ENCODE measurements at places on chromosomes 13 and 19.
A peak's percentile ranks its signal among the peaks of the same experiment; 100 is the strongest.

DNA sequence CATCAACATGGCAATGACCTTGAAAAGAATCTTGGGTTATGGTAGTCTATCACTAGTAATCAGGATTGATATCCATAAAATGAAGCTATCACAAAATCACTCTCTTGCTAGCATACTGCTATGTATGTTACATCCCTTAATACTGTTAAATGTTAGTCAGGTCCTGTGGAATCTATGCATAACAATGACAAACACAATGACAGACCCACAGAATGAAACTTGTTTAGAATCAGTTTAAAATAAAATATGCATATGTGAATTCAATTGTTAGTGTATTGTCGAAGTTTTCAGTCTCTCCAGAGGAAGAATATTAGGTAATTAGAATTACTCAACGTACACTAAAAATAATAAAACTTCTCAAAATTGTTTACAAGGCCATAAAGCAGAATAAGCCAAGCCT lies 137.6 kb downstream of the DACH1 start:
- no peak for DNase-seq

GRCh38 chr19:13794398-13794756 lies 866 bp upstream of the ZSWIM4 start:
- DNase-seq = no peak

- DNase-seq = no peak
Measured at GRCh38 chr13:96200810-96201209, 110.9 kb downstream of the HS6ST3 start.

DNA sequence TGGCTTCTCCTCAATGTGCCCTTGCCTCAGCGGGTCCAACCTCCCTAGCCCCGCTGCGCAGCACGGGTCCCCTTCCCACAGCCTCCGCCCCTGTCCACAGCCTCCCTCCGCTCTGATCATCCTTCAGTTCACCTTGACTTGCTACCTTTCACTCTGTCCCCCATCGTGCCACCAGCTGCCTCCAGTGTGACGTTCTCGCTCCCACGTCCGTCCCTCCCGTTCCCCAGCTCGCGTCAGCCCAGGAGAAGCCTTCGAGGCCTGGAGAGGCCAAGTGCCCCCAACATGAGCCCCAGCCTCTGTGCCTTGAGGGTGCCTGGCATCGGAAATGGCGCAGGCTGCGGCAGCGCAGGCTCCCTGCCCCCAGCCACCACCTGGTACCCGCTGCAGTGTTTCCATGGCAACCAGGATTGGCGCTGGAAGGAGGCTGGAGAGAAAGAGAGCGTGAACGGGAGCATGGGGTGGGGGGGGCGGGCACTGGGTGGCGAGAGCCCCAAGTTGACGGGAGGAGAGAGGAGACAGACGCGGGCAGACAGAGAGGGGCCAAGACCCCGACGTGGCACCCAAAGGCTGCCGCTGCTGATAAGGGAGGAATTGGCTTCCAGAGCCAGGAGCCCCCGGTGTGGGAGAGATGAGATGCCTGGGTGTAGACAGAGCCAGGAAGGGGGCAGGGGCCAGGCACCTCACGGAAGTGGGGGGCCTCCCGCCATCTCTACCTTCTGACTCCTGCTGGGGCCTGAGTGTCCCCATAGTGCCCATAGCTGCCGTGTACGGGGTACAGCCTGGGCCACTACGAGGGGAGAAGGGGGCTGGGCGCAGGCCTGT lies 844 bp upstream of the ASPDH start:
- DNase-seq = no peak

DNA sequence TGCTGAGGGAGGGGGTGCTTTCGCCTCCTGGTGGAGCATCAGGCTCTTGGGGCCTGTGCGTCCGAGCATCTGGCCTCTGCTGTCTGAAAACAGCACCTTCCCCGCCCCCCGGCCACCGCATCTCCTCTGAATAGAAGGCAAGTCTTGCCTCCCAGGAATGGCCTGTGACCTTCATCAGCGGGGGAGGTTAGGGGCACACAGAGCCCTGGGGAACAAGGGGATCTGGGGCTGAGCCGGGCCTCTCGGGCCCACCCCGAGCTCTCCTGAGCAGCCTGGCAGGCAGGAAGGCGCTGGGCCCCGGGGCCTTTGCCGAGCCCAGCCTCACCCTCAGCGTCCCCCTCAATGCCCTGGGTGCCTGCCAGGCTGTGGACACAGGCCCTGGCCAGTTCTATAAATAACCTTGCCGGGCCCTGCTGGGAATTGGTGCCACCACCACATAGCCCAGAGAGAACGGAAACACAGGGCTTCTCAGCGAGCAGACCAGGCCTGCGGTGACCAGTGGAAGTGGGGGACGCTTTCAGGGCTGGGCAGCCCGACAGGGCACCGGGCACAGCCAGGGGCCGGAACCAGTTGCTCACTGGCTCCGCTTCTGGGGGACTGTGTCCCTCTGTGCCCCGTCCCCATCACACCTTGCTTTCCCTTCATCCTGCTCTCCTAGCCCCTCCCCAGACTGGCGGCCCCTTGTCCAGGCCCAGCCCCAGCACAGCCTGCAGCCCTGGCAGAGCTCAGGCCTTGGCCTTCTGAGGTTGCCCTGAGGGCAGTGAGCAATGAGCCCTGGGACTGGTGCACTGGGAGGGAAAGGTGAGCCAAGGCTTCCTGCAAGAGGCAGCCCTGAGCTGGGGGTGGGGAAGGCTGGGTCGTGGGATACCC lies 9.5 kb downstream of the STK11 start:
- DNase-seq = no peak

GRCh38 chr13:32947411-32948276 lies 68.6 kb upstream of the KL start:
- no peak for DNase-seq

DNA sequence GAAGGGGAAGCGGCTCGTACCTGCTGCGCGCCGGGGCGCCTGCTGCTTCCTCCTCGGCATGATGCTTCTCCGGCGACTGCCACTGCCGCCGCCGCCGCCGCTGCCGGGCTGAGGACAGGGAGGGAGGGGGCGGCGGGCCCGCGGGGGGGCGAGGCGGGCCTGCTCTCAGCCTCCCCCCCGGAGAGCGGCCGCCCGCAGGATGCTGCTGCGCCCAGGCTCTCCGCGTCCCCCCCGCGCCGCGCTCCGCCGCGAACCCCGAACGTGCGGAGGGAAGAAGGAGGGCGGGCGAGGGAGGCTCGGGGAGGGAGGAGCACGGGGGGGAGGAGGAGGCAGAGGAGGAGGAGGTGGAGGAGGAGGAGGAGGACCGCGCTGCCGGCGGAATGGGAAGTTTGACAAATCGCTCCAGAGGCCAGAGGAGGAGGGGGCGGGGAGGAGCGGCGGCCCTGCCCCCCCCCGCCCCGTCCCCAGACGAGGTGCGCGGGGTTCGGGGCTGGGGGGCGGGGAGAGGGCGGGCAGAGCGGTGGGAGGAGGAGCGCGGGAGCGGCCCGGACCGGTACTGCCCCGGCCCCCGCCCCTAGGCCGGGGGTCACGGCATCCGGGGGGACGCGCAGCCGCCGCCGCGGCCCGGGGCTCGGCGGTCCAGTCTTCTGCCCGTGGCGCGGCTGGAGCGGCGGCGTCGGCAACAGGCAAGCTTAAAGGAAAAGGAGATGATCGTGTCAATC lies at the start of gene TSHZ3:
TSS of gene TSHZ3 (minus strand) at position 277 of the 722 bp plus-strand sequence. CDS start at position 60, 217 bp downstream.
- DNase-seq = peak; percentile 28

- no peak for DNase-seq
Measured at GRCh38 chr19:18422530-18423191, 3.5 kb downstream of the SSBP4 start.

- DNase-seq = peak; percentile 33
Measured at GRCh38 chr19:17755977-17756670, 4.8 kb downstream of the FCHO1 start.

- DNase-seq = no peak
Measured at GRCh38 chr13:99955107-99955746, 16.3 kb downstream of the ZIC5 start.

DNA sequence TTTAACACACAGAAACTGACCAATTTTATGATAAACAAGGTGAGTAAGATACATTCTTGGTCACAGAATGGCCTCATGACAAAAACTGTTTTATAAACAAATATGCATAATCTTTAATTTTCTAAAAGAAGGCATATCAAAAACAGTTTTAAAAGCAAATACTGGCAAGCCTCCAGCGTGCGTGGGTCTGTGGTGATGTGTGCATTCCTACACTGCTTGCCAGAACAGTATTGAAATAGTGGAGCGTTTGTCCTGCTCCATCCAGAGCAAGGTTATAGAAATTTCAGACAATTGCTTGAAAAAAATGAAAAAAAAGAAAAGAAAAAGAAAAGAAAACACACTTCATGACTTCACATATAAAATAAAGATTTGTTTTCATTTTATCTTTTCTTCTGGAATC lies 140.9 kb downstream of the MZT1 start:
- no peak for DNase-seq

DNA sequence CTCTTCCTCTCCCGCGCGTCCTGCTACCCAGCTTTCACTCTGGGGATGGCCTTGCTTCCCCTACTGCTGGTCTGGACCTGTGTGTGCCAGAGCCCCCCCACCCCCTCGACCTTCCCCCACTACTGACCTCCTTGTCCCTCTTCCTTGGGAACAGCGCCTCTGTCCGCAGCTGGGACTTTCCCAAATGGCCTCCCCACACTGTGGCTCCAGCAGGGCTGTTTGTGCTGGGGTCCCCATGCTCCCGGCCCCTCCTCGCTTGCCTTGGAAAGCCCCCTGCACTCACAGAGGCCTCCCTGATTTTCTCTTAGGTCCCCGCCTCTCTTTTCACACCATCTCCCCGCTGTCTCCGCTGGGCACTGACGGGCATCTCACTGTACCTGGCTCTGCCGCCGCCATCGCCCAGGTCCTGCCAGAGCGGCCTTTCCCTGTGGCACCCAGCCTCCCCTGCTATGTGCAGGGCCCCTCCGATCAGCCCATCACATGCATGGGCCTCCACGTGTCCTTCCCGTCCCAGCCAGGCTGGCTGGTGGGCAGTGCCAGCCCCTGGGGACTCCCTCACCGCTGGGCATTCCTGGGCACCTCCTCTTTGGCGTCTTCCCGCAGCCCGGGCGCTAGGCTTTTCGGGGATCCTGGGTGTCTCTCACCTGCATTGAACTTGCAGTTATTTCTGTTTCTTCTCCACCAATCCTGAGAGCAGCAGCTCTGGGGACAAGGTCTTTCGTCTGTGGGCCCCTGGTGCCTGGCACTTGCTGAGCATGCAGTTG lies 118.7 kb downstream of the ATP11A start:
- no peak for DNase-seq

GRCh38 chr19:53467485-53468262 lies at the start of gene ZNF813:
TSS of gene ZNF813 (plus strand) at chr19:53467733. CDS start at chr19:53483823, 16,090 bp downstream.
- peak; percentile 93 for DNase-seq
